Kidney (tissue), 22 donors: ENCODE measurements at places on chromosomes 5 and 9. TPM values are rescaled to one million over a fixed set of nuclear protein-coding genes. Genes with fewer than 3 reads are reported as not detected.

DNA sequence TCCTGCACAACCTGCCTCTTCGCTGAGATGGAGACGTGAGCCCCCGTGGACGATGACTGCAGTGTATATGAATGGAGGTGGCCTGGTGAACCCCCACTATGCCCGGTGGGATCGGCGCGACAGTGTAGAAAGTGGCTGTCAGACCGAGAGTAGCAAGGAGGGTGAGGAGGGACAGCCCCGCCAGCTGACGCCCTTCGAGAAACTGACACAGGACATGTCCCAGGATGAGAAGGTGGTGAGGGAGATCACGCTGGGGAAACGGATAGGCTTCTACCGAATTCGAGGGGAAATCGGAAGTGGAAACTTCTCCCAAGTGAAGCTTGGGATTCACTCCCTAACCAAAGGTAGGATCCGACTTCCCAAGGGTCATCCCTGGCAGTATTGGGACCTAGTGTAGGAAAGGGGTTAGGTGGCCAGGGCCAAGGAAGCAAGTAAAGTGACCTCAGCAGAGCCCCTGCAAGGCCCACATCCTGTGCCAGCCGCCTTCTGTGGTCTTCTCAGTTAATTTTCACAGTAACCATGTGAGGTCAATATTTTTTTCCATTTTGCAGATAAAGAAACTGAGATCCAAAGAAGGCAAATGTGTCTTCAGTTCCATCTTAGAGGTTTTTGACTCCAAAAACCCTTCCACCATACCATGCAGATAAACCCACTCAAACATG lies 53.8 kb downstream of the NIM1K start:
- DNase-seq: no peak

- no peak for DNase-seq
These were observed 23.9 kb upstream of the FANCC start for GRCh38 chr9:95341293-95341962.

GRCh38 chr5:153358315-153358976 lies 132.0 kb upstream of the GRIA1 start:
- DNase-seq: no peak

DNA sequence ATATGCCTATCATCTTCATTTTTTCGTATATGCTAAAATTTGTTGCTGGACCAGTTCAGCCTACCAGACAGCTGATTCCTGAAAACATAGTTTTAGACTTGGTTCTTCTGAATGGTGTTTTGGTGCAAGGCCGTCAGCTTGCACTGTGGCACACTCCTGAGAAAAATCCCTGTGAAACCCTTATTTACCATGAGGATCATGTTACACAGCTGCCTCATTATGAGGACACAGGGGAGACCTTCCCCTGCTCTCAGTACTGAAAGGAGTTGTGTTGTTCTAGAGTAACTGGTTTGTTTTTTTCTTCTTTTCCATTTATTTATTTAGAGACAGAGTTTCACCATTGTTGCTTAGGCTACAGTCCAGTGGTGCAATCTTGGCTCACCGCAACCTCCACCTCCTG lies 37.6 kb downstream of the MAST4 start:
- no peak for DNase-seq

- DNase-seq: no peak
These were observed 96.5 kb downstream of the GADD45G start for GRCh38 chr9:89701221-89701798.

DNA sequence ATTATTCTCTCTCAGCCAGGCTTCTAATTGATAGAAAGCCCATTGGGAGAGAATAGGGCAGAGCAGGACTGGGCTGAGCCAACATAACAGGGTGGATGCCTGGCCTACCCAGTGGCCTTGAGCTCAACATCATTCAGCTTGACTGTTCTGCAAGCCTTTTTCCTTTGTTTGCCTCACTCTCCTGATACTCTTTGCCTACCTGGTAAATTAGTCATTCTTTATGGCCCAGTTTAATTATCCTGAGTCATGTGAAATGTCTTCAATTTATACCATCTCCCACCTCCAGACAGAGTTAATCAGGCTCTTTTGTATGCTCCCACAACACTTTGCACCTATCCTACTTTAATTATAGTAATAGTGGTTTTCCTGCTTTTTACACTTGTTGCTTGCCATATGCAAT lies 13.6 kb downstream of the GLRA1 start:
- no peak for DNase-seq

GRCh38 chr5:33984178-33984577 lies 315 bp downstream of the SLC45A2 start:
- DNase-seq: no peak

FAM221B gene
- not detected for total RNA-seq

- peak; percentile 65 for DNase-seq
These were observed 61.6 kb upstream of the GNE start for GRCh38 chr9:36319806-36320205.

DNA sequence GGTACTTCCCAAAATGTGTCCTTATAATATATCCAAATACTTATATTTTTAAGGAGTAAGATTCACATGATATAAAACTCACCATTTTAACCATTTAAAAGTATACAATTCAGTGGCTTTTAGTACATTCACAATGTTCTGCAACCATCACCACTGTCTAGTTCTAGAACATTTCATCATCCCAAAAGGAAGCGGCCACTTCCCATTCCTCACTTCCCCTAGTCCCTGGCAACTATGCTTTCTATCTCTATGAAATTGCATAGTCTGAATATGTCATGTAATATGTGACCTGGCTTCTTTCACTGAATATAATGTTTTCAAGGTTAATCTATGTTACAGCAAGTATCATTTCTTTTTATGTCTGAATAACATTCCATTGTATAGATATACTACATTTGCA lies 615.1 kb upstream of the SGCD start:
- no peak for DNase-seq

TAF1L gene
- not detected for total RNA-seq

CDX1 gene
- total RNA-seq: not detected

SCAMP1 gene
- total RNA-seq: 42.1 TPM

- DNase-seq: no peak
These were observed 20.2 kb upstream of the CDC23 start for GRCh38 chr5:138233280-138233679.

GRCh38 chr9:20553558-20554149 lies 68.6 kb downstream of the MLLT3 start:
- DNase-seq: no peak

DNA sequence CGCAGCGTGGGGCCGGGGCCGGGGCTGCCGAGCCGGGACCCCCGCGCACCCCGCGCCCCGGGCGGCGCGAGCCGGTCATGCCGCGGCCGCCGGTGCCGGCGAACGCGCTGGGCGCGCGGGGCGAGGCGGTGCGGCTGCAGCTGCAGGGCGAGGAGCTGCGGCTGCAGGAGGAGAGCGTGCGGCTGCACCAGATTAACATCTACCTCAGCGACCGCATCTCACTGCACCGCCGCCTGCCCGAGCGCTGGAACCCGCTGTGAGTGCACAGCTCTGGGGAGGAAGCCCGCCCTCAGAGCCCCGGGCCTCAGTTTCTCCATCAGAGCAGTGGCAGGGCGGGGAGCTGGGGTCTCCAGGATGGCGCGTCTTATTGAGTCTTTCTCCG lies 335 bp downstream of the GALNT12 start:
- no peak for DNase-seq

DNA sequence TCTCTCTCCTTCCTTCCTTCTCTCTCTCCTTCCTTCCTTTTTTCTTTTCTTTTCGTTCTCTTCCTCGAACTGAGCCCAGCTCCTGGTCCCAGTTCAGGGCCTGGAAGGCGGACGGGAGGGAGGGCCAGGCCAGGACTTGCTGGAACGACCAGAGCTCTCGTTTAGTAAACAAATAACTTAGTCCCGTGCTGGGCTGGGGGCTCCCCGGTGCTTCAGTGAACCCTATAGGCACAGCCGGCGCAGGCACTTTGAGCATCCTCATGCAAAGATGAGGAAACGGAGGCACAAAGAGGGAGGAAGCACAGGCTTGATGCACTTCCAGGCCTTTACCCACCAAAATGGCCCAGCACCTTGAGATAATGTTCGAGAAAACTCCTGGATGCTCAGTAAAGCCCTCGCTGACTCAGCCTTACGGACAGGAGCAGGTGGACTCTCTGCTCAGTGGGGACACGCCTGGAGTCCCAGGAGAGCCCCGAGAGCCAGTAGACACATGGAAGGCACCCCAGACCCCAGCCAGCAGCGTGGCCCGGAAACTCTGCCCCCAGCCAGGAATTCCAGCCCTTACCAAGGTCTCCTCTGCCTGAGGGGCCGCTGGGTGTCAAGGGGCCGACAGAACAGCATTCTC lies 18.8 kb downstream of the FAM163B start:
- DNase-seq: peak; percentile 44

DNA sequence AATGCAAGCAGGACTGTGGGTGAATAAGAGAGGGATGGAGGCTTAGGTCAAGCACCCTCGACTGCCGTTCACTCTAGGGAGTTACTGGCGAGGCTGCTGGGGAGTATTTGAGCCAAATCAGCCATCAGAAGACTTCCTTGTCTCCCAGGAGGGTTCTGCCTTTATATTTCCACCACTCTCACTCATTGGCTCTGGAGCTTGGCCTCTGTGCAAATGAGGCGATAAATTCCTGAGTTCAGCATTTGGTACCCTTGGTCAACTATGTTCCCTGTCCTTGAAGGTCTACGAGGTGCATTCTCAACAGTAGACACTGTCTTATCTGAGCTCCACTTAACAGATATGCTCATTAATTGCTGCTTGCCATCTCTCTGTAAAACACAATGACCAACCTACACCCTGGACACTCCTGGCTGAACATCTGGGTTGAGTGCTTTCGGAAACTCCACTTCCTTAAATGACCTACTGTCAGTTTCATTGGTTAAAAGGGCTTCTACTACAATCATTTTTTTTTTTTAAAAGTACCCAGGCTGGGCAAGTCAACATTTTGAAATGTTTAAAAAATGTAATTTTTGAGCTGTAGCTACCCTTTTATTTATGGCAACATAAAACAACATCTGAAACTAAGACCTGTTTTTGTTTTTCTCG lies 153.2 kb downstream of the NTRK2 start:
- DNase-seq: no peak

DNA sequence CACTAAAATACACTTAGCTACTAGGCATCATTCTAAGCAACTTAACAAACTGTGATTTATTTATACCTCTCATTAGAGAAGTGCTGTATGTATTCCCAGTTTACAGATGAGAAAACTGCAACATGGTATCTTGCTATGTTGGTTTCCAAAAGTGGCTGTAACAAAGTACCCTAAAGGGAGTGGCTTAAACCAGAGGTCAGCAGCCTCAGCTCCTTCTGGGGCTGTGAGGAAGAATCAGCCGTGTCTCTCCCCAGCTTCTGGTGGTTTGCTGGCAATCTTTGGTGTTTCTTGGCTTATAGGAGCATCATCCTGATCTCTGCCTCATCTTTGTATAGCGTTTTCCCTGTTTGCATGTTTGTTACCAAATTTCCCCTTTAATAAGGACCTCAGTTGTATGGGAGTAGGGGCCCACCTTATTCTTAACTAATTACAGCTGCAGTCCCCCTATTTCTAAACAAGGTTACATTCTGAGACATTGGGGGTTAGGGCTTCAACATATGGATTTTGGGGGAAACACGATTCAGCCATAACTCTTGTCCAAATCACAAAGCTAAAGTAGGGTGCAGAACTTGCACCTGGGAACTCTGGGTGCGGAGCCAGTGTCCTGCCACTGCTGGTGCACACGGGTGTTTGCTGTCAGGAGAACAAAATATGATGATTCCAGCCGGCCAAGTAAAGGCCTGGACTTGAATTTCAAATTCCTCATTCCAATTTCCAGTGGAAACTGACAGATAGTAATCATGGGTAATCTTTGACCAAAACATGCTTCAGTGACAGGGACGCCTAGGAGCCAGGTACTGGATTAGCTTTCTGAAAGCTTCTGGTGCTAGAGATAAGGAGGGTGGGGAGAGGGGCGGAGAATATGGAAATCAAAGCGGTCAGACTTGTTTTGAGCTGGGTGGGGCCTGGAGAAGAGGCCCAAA lies 43.3 kb downstream of the RAI14 start:
- no peak for DNase-seq

DNA sequence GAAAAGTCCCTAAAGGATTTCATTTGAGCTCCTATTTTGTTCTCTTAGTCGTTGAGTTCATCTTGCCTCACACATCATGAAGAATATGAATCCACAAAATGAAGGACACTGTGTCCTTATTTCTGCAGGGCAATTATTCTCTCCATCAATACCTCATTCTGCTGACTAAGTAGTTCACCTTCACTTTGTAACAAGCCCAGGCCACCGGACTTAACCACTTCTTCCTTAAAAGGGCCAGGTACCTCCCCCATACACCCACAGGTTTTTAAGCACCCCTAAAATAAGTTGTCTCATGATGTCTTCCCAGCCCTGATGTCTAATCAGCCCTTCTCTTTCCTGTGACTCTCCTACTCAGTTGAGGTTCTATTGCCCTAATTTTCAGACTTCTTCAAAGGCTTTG lies 67.1 kb upstream of the PLPP6 start:
- DNase-seq: no peak

GRCh38 chr9:129027224-129027684 lies 877 bp downstream of the SH3GLB2 start:
- no peak for DNase-seq

DNA sequence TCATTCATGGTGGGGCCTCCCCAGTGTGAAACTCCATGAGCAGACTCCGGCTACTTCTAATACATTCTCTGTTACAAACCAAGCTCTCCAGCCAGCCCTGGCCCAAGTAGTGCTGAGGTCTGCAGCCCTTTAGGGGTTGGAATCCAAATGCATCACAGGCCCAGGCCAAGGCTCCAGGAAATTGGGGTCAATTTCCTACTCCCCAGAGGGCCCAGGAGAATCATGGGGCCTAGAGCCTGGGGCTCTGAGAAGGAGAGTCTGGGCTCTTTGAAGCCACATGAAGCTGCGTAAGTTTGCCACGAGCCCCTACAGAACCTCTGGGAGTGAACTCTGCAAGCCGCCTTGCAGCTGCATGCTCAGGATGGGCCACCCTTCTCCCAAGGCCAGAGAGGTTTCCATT lies 206.4 kb downstream of the PAPPA start:
- no peak for DNase-seq

ZDHHC12 gene
- total RNA-seq: 39.9 TPM

FAF2 gene
- 31.7 TPM for total RNA-seq

DNA sequence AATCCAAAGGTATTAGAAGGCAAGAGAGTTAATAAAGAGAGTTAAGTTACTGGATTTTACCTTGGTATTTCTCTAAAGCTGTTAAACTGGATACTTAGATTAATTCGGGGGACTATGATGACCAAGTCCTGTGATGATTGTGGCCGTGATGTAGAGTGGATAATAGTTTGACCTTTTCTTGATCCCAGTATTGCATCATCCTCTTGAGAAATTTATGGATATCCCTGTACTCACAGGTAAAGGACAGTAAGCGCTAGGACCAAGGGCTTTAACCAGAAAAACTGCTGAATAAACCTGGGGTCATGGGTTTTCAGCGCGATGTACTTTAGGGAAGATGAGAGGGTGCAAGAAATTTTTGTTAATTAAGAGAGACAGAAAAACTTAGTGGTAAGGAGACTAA lies 8.3 kb downstream of the OR13C8 start:
- no peak for DNase-seq

GRCh38 chr5:17989036-17989435 lies 354.8 kb downstream of the TAF11L14 start:
- no peak for DNase-seq

SPATA6L gene
- 15.1 TPM for total RNA-seq

BNC2 gene
- 37.9 TPM for total RNA-seq

- no peak for DNase-seq
These were observed 288.5 kb downstream of the MEF2C start for GRCh38 chr5:88594441-88594840.

PROB1 gene
- total RNA-seq: 3.8 TPM
